Urothelium cell line (cell line): ENCODE measurements at places on chromosomes 6 and 20.

GRCh38 chr20:63295422-63295821 lies 2.4 kb downstream of the COL20A1 start:
- DNase-seq, result no peak

- DNase-seq, result no peak
Measured at GRCh38 chr6:2665146-2666070, 85.3 kb downstream of the MYLK4 start.

GRCh38 chr6:81925201-81925600 lies 172.7 kb upstream of the TENT5A start:
- DNase-seq, result no peak

DNA sequence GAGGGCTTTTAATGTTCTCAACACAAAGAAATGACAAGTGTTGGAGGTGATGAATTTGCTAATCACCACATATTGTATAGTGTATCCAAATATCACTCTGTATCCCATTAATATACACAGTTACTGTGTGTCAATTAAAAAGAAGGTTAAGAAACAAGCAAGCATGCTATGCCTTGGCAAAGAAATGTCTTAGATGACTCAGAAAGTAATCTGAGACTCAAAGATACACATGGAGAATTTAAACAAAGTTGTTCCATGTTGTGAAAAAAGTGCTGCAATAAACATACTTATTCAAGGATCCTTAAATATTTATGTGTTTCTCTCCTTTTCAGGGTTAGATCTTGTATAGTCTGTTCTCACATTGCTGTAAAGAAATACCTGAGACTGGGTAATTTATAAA lies 300.9 kb downstream of the DHX35 start:
- DNase-seq, result no peak

GRCh38 chr20:32456869-32457478 lies 98.8 kb downstream of the ASXL1 start:
- no peak for DNase-seq

DNA sequence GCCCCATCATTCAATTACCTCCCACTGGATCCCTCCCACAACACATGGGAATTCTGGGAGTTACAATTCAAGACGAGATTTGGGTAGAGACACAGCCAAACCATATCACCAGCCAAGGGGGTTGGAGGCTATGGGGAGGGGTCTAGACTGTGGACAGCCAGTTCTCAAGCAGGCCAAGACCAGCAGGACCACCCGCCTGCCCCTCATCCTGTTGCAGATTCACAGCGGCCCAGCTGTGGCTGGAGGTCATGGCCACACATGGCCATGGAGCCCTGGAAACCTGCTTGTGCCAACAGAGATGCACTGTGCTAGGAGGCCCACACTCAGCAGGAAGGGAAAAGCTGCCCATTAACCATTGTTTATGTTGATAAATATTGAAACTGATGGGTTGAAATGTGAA lies 240.5 kb downstream of the TTLL2 start:
- DNase-seq, result no peak

DNA sequence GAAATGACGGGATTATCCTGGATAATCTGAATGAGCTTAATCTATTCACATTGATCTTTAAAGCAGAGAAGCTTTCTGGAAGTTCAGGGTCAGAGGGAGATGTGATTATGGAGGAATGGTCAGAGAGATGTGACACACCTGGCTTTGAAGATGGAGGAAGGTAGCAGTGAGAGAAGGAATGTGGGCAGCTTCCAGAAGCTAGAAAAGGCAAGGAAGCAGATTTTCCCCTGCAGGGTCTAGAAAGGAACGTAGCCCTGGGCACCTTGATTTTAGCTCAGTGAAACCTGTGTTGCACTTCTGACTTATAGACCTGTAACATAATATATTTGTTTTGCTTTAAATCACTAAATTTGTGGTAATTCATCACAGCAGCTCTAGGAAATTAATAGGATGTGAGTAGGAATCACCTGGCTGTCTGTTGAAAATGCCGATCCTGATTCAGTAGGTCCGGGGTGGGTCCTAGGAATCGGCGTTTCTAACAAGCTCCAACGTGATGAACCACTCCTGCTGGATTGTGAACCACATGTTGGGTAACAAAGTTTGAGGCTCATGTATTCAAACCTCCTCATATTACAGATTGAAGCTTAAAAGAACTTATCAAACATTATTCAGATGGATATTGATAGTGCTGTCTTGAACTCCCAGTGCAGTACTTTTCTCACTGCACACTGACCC lies 157.0 kb downstream of the GJA1 start:
- DNase-seq, result no peak

DNA sequence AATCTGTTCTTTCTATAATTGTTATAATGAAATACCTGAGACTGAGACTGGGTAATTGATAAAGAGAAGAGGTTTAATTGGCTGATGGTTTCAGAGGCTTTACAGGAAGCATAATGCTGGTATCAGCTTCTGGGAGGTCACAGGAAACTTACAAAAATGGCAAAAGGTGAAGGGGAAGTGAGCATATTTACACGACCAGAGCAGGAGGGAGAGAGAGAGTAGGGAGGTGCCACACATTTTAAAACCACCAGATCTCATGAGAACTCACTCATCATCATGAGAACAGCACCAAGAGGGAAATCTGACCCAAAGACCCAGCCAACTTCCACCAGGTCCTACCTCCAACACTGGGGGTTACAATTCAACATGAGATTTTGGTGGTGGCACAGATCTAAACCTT lies 2.6 kb upstream of the SIRPB1 start:
- DNase-seq, result no peak

GRCh38 chr6:36599791-36600209 lies 5.6 kb downstream of the SRSF3 start:
- DNase-seq, result no peak

- DNase-seq, result no peak
Measured at GRCh38 chr20:22524393-22525015, 59.9 kb downstream of the FOXA2 start.

- DNase-seq, result no peak
Measured at GRCh38 chr6:168268755-168269154, 50.8 kb downstream of the DACT2 start.

DNA sequence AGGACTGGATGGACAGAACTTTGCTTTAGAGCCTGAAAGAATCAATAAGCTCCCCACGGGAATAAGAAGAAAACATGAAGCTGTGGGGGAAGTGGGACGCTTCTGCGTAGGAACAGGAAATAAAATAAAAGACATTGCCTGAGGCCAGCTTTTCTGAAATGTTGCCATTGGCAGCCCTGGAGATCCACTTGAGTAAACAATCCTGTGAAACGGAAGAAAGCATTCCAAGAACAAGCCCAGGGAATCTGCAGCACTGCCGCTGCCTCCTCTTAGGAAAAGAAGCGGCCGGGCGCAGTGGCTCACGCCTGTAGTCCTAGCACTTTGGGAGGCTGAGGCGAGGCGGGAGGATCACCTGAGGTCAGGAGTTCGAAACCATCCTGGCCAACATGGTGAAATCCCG lies 182.3 kb upstream of the RALGAPA2 start:
- DNase-seq, result no peak

DNA sequence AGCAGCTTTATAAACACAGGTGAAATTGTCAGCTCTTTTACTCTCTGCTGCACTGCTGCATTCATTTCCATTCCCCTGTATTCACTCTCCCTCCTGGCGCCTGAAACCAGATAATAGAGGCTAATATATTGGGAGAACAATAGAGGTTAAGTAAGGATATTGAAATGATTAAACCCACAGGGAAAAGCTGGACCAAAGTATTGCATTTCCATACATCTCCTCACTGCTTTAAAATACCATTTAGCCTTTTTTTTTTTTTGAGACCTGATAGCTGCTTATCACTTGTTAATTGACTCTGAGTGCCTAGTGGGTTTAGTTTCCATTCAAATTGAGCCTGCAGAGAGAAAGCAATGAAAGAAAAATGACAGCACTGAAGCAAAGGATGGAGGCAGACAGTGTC lies 540.5 kb upstream of the IMPG1 start:
- DNase-seq, result no peak

GRCh38 chr6:148021165-148021564 lies 321.5 kb upstream of the SASH1 start:
- DNase-seq, result no peak

- no peak for DNase-seq
Measured at GRCh38 chr6:29519291-29520010, 31.7 kb upstream of the MAS1L start.

DNA sequence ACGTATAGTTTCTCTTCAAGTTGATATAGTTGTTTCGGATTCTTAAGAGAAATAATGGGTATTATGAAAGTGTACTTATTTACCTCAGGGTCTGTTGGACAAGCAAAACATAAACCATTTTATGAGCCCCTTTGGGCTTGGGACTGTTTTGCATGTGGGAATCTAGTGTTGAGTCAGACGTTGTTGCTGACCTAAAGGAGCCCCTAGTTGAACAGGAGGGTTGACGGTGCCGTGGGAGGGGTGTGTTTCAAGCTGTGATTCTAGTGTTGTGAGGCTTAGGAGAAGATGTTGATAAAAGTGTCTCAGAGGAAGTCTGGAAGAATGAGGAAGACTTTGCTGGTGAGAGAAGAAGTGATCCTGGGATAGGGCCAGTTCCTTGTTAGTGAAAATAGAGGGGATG lies 140.0 kb downstream of the ARID1B start:
- DNase-seq, result no peak

GRCh38 chr6:75158176-75158575 lies 47.7 kb downstream of the COL12A1 start:
- no peak for DNase-seq

DNA sequence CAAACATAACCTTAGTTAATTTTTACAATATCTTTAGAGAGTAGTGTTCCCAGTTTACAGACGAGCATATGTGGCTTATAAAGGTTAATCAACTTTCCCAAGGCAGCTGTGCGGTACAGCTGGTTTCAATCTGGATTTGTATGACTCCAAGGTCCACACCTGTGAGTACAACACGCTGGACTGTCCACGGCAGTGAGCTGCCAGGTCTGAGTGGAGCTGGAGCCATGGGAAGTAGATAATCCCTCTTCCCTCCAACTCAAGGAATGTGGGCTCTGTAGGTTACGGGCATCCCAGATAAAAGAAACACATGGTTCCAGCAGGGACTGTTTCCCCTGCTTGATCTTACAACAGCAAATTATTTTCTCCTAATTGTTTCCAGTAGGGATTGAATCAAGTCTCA lies 102.2 kb downstream of the SOD2 start:
- no peak for DNase-seq

DNA sequence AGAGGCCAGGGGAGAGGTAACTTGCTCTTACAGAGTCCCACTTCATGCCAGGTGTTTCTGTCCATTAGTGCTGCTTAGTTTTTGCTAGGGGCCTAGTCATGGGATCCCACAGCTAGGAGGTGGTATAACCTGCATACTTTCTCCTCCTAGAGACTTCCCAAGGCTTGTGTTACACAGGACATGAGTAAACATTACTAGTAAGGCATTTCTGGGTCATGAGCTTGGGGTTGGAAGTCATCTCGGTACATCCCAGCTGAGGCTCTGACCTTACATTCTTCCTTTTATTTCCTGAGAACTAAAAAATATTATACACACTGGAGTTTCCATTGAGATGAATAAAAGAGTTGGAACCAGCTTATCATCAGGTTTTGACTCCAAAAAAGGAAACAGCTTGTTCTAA lies 20.9 kb upstream of the PNPLA1 start:
- no peak for DNase-seq

- no peak for DNase-seq
Measured at GRCh38 chr20:24535941-24536730, 66.7 kb downstream of the SYNDIG1 start.

- no peak for DNase-seq
Measured at GRCh38 chr6:22451962-22452361, 117.4 kb upstream of the HDGFL1 start.

DNA sequence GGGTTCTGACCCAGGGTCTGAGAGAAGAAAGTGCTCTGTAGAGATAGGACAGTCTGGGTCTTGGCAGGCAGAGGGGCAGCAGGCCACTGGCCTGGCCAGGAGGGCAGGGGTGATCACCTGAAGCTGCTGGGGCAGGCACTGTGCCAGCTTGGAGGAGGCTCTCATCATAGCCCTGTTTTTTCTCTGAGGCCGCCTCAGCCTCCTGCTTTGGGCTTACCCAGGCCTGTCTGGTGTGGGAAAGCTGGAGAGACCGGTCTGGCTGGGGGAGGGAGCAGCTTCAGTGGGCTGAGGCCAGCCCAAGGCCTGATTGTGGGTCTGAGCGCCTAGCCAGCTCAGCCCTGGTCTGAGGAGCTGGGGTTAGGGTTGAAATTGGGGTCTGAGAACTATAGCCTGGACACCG lies 3.9 kb downstream of the LPIN3 start:
- no peak for DNase-seq

GRCh38 chr6:135354407-135354806 lies 143.1 kb downstream of the AHI1 start:
- DNase-seq, result no peak

DNA sequence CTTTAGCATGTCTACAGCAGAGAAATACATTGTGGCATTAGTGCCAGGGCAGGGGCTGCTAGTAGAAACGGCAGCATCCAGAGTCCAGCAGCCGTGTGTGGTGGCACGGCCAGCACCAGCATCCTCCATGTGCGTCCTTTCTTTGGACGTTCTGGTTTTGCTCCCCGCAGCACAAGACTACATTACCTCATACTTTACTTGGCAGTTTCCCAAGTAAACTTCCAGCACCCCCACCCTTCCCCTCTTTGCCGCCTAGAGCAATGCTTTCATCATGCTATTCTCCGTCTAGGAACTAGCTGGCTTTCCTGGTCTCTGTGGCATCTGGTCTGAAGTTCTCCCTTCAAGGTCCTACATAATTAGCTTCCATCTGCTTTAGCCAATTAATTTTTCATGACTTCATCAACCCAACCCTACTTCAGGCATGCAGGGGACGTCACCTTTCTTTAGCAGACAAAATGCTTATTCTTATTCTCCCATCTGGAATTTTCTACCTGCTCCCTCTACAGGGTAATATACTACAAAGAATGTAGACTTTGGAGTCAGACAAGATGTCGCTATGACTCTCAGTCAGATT lies 67.6 kb downstream of the BLOC1S5 start:
- DNase-seq, result peak; percentile 52

- peak; percentile 42 for DNase-seq
Measured at GRCh38 chr6:53119772-53120409, 28.8 kb downstream of the GCM1 start.

DNA sequence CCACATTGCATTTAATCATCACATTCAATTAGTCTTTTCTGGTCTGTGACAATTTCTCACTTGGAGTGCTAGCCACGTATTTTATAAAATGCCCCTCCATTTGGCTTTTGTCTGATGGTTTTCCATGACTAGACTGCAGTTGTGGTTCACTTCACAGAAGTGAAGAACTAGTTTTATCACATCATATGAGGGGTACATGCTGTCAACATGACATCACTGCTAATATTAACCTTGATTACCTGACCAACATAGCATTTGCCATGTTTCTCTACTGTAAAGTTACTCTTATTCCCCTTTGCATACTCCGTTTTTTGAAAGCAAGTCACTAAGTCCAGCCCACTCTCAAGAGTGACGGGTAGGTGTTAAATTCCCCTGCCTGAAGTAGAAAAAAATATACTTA lies 48.0 kb upstream of the COL10A1 start:
- no peak for DNase-seq

DNA sequence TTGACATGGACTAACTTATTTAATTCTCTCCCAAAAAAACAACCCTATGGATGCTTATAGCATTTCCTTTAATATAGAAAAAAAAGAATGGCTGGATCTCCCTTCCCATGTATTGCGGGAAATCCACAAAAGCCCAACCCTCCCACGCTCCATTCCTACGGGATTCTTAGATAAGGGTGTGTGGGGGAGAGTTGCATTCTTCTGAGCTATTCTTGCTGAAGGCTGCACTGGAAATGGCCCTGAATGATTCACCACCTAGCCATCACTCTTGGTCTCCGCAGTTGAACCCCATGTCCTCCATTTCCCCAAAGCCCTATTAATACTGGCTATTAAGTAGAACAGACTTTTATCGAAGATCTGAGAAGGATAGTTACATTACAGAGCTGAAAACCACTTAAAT lies 41.9 kb upstream of the ADGRF5 start:
- no peak for DNase-seq

- DNase-seq, result peak; percentile 90
Measured at GRCh38 chr20:53926428-53927028, 143.9 kb downstream of the BCAS1 start.
